Hypothalamus (tissue), 51 donors: ENCODE measurements at places on chromosomes 4 and X.

- no peak for DNase-seq
Observed at GRCh38 chrX:140949233-140949632, 53.2 kb upstream of the SPANXB1 start.

DNA sequence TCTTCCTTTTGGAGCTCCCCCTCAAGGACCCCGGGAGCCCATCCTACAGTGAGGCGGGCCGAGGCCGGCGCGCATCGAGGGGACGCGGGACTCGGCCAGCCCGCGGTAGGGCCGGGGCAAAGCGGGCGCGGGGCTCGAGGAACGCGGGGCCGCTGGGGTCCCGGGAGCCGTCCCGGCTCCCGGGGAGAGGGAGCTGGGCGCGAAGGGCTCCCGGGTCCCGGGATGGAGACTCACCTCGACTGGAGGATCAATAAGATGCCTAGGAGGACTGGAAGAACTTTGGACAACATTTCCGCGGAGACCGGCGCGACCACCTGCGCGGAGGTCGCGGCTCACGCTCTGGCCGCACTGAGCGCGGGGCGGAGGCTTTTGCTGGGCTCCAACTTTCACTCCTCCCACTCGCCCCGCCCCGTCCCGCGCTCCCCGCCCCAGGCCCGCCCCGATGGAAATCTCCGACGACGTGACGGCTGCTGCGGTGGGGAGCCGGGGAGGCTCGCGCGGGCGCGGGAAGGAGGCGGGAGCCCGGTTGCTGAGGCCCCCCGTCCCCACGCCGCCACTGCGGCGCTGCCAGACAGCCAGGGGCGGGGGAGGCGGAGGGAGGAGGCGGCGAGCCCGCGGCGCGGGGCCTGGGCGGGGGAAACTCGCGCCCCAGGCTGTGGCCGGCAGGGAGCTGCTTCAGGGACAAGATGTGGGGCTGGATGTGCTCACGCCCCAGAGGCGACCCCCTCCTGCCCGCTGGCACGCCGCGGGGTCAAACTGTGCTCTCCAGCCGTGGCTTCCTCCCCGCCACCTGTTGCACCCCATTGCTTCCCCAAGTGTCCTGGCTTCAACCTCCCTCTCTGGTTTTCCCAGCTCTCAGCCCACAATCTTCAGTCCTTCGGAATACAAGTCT is at the start of gene GABRE:
Gene GABRE (minus strand): TSS at position 341 of the 892 bp plus-strand sequence. CDS start 51 bp downstream, at position 290.
- DNase-seq: no peak

DNA sequence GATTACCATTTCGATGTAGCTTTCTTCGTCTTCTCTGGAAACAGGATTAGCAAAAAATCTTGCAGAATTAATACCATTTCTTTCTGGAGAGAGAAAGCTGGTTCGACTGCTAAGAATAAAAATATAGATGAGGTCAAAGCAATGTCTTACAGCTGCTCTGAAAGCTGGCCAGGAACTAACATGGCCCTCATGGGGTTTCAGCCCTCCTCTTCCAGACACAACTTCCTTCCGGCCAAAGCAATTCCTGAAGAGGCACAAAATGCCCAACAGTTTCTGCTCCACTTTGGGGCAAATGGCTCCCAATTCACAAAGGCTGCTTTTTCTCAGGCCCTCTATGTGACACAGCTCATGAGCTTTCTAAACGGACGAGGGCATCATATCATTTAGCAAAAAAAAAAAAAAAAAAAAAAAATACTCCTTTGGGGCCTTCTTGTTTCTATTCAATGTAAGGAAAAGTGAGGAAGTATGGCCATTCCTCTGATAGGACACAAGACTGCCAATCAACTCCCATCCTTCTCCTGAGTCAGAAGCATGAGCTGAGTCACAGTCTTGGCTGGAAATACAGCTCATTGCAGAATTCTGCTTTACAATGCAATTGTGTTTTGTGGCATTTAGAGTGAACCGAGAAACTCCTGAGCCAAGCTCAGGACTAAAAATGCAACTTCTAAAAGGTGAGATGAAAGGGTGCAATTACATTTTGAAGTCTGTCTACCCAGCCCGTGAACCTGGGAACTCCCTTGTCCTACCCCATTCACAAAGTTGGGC is 42.7 kb upstream of the CTAG2 start:
- no peak for DNase-seq

DNA sequence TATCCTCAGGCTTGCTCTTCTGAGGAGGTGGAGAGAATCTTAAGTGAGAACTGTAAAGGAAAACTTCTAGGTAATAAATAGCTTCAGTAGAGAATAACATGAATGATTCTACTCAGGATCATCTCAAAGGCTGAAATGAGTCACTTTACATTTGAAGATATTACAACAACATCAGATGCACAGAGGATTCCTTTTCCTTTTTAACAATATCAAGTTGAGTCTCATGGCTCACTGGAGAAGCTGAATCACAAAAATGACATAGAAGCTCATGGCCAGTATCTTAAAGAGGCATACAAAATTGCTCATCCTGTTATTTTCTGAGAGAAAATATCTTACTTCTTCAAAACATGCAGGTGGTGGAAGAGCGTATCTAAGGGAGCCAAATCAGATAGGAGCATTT is 72.5 kb upstream of the EMCN start:
- DNase-seq: no peak

DNA sequence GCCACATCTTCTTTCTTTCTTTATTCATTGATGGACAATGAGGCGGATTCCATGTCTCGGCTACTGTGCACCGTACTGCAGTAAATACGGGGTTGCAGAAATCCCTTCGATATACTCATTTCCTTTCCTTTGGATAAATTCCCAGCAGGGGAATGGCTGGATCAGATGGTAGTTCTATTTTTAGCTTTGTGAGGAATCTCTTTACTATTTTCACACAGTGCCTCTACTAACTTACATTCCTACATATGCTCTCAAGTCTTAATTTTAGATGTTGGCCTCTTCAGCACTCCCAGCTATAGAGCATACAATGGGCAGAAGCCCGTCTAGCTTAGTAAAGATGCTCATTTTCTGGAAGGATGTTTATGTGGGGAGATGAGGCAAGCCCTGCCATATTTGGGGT is 317.4 kb downstream of the ASMT start:
- no peak for DNase-seq

- DNase-seq: no peak
Observed at GRCh38 chrX:153454901-153455550, 9.2 kb upstream of the TREX2 start.

GRCh38 chr4:120009731-120010130 is 56.9 kb downstream of the MAD2L1 start:
- DNase-seq: no peak

- no peak for DNase-seq
Observed at GRCh38 chr4:182139491-182139890, 103.7 kb upstream of the TENM3 start.

GRCh38 chrX:123833387-123833786 is 26.5 kb upstream of the XIAP start:
- DNase-seq: peak; percentile 28
